Stimulated activated CD4-positive, alpha-beta T cell treated with anti-CD3 and anti-CD28 coated beads, Interleukin-1b, Interleukin-23, amount 100 ng/mL, for 1 hour (primary cell): ENCODE measurements at places on chromosomes 5 and 9.

DNA sequence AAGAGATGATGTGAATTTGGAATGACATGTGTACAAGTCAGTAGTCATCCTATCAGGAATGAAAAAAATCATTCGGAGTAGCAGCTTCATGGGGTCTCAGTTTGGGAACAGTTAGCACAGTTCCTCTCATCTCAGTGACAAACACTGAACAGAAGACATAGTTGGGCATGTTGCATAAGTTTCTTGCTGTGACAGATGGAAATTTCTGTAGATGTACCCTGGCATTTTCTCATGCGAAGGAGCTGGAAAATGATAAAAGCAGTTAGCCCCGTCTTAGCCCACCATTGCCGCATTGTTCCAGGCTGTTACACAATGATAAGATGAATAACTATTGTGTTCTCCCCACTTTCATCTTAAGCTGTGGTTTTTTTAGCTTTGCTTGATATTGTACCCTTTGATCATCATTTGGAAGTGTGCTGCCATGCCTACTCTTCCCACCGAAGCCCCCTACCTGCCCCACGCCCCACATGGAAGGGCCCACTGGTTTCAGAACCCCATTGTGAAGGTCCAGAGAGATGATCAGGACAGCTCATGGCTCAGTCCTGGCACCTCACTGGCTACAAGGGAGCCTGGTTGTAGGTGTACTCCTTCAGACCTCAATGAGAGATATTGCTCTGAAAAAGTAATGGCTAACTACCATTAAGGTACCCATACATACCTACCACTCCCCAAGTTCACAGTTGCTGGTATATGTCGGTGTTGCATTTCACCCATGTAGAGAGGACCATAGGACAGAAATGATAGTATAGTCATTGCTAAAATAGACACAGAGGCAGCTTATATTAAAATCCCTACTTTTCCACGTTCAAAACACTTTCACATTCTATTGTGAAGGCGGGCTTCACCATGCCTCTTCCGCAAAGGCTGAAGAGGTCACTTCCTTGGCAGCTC lies 38.8 kb downstream of the SFXN1 start:
- DNase-seq: no peak

GRCh38 chr9:77943057-77943456 lies 88.6 kb downstream of the GNAQ start:
- no peak for DNase-seq

DNA sequence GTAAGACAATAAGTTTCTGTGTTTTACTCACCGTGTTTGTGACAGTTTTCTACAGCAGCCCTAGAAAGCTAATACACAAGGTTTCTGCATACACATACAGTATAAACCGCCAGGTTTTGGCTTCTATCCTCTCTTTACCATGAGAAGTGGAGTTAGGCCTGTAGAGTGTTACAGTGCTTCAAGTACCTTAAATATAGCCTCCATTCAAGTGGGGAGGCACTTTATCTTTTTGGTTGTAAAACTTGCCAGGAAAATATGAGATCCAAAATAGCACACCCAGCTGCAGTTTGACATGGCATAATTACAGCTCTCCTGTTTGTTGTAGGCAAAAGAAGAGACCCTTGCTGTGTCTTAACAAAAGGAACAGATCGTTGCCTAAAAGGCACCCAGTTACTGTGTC lies 90.3 kb upstream of the PTPN3 start:
- no peak for DNase-seq

DNA sequence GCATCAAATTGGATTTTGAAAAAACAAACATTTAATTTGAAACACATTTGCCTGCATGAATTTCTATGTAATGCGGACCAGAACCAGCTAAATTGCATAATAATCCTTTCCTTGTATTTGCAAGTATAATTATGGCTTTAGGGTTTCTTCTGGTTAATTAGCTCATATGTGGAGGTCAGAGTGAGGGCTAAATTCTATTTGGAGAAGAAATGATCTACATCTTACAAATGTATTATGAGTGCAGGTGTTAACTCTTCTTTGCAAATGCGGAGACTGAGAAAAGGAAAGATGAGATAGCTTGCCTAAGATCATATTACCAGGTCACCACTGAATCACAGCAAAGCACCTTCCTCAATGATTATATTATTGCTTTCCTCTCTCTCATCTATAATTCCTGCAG lies 194.7 kb downstream of the CDH9 start:
- DNase-seq: no peak

DNA sequence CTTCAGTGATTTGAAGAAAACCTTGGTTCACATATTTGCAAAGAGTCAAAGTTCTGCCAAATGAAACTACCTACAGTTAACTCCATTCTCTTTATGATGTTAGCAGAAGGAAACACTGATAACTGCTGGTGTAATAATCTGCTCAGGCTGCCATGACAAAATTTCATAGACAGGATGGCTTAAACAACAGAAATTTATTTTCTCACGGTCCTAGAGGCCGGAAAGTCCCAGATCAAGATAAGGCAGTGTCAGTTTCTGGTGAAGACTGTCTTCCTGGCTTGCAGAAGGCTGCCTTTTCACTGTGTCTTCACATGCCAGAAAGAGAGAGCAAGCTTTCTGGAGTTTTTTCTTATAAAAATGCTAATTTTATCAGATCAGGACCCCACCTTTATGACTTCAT lies 102.4 kb upstream of the PARP8 start:
- DNase-seq: no peak

- no peak for DNase-seq
Observed at GRCh38 chr5:74452856-74453255, 187.7 kb downstream of the ENC1 start.

DNA sequence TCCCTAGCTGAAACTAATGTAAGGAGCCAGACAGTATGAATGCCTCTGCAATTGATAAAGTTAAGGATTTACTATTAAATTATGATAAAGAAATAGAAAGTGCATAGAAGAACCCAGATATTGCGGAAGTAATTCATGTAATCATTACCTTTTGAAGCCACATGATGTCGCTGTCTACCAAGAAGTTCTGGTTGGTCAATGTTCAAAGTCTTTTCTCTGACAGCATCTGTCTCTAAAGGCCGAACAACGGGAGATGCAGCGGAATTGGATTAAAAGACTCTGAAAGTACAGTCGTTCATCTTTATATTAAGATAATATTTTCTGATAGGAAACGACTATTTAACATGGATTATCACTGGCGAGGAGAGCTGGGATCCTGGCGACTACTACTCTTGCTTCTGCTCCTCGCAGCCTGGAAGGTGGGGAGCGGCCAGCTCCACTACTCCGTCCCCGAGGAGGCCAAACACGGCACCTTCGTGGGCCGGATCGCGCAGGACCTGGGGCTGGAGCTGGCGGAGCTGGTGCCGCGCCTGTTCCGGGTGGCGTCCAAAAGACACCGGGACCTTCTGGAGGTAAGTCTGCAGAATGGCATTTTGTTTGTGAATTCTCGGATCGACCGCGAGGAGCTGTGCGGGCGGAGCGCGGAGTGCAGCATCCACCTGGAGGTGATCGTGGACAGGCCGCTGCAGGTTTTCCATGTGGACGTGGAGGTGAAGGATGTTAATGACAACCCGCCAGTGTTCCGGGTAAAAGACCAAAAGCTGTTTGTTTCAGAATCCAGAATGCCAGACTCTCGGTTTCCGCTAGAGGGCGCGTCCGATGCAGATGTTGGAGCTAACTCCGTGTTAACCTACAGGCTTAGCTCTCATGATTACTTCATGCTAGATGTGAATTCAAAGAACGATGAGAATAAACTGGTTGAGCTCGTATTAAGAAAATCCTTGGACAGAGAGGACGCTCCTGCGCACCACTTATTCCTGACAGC lies at the start of gene PCDHA8:
PCDHA8 (plus strand) TSS at position 210 of the 985 bp plus-strand sequence; CDS start at position 345, 135 bp downstream.
- DNase-seq: no peak

- no peak for DNase-seq
Observed at GRCh38 chr9:76654575-76654974, 109.7 kb upstream of the PCA3 start.

DNA sequence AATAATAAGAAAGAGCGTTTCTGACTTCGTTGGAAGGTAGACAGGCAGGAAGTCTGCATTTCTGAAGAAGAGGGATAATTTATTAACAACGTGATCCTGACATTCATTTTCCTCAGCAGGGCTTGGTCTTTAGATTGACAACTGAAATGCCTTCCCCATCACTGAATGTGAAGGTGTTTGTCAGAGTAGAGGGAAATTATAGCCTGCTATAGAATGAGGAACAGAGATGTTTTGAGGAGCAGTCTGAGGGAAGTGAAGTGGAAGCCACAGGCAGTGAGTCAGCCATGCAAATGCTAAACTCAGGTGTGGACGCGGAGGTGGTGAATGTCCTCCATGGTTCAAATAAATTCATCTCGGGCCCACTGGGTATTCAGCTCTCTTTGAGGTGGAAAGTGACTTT lies 30.5 kb downstream of the C7 start:
- no peak for DNase-seq
